ENCODE measurements at places on chromosomes 2 and 18.

DNA sequence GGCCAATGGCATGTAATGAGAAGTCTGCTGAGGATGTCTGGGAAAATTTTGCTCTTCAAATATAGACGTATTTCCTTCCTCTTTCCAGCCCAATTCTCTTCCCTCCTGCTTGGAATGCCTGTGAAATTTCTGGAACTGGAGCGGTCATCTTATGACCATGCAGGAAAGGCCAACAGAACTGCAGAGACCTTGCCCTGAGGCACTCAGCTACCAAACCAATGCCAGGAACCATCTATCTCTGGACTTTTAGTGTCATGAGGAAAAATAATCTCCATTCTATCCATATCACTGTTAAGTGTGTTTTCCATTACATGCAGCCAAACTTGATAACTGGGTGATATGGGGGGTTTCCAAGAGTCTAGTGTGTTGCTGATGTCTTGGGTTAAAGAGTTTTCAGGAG, 363.7 kb downstream of the SLC4A3 start:
- no peak for DNase-seq

DNA sequence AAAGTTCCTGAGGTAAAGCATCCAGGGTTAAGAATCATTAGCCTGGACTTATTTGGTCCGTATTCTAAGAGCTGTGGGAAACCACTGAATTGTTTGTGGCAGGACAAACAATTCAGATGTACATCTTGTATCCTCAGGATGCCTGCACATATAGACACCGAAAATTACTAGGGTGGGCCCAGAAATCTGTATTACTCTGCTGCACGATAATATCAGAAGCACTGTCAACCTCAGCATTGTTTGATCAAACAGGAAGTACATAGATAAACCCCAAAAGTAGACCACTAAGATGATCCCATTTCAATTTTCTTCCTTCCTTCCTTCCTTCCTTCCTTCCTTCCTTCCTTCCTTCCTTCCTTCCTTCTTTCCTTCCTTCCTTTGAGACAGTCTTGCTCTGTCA, 34.2 kb upstream of the SPRED2 start:
- no peak for DNase-seq

DNA sequence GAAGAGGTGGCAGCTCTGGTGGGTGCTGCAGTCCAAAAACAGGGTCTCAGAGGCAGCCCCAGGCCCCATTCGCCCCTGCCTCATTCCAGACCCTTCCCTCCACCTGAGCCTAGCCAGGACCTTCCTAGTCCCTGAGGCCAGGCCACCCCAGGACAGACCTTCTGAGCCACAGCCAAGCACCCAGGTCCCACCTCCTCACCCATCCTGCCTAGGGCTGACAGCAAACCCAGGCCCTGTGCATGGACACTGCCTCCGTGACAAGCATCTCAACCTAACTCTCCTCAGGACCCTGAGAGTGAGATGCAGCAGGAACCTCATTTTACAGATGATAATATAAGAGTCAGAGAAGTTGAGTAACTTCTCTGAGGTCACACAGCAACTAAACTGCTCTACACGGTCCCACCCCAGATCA, 15.5 kb downstream of the ADRA2B start:
- DNase-seq = no peak

GRCh38 chr2:205612636-205613035, 69.7 kb upstream of the NRP2 start:
- DNase-seq = no peak

- DNase-seq = peak; percentile 41
Measured at GRCh38 chr2:174827371-174828369, 63.4 kb upstream of the CHRNA1 start.

All from kidney capillary endothelial cell (primary cell).